ENCODE measurements at places on chromosomes 3 and 15.

- DNase-seq = no peak
Observed at GRCh38 chr3:138036572-138036971, 26.6 kb downstream of the CLDN18 start.

DNA sequence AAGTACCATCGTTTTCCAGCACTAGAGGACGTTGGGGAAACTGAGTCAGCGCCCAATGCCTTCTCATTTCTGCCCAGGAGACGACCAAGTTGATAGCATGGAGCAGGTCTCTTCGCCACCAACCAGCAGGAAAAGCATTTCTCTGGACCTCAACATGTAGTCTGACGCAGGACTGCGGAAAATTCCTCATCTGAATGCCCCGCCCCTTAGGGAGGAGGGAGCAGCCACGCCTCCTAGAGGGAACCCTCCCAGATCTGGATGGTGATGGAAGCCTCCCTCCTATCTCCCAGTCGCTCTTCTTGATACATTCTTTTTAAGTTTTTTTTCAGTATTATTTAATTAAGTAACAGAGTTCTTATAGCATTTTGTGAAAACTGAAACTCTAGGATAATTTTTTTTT, 17.4 kb upstream of the MINDY4B start:
- DNase-seq = no peak

DNA sequence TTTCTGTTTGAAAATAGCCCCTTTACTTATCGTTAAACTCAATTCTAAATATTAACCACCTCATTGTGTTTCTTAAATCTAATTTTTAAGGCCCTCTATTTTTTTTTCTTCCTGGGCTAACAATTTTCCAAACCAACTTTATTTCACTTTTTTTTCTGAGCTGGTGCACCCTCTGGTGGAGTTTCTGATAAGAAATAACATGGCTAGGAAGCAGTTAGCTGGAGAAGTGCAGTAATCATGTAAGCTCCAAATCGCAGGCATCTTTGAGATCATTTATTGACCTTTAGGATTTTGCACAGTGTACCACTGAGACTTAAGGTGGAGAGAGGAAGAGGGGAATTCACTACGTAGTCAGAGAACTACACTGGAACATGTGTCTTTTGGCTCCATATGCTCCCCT, 6.4 kb downstream of the TMEM207 start:
- DNase-seq = no peak

DNA sequence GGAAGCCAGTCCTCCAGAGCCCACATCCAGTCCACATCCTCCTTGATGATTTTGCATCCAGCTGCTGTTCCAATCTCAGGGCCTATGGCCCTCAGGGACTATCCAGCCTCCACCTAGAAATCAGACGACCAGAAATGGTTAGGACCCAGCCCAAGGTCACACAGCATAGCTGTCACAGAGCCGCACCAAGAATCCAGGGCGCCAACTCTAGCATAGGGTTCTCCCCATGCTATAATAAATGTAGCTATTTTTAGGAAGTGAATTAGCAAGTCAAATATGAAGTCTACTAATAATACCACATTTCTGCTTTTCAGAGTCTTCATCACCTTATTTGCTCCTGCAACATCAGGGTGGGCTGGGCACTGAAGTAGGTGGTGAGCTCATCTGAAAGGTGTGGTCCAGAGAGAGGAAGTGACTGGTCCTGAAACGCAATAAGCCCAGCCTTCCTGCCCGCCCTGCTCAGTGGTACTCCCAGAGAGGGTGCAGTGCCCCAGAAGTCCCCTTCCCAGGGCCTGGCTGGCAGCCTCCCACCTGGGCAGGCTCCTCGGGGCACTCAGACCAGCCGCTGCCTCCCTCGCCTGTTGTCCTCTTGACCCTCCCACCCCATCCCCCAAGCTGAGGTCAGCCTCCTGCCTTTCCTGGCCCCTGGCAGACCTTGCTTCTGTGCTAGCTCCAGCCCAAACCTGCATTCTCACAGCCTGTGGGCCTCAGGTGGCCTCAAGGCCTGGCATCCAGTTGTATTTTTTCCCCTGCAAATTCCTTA, 17.6 kb upstream of the CYP11A1 start:
- DNase-seq = no peak

DNA sequence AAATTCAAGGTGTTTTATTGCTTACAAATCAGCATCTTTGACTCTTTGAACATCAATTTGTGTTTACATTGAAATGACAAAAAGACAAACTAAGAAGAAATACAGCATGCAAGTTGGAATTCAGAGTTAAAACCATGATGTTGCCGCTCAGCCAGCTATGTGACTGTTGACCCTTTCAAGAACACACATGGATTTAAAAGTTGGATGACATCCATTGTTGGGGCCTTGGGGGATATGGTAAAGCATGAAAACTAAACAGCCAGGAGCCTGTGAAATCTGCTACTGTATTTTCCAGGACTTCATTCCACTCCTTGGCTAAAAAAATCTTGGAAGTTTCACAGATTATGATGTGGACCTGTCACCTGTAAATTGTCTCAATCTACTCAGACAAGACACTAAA, 4.6 kb downstream of the P2RY1 start:
- no peak for DNase-seq

DNA sequence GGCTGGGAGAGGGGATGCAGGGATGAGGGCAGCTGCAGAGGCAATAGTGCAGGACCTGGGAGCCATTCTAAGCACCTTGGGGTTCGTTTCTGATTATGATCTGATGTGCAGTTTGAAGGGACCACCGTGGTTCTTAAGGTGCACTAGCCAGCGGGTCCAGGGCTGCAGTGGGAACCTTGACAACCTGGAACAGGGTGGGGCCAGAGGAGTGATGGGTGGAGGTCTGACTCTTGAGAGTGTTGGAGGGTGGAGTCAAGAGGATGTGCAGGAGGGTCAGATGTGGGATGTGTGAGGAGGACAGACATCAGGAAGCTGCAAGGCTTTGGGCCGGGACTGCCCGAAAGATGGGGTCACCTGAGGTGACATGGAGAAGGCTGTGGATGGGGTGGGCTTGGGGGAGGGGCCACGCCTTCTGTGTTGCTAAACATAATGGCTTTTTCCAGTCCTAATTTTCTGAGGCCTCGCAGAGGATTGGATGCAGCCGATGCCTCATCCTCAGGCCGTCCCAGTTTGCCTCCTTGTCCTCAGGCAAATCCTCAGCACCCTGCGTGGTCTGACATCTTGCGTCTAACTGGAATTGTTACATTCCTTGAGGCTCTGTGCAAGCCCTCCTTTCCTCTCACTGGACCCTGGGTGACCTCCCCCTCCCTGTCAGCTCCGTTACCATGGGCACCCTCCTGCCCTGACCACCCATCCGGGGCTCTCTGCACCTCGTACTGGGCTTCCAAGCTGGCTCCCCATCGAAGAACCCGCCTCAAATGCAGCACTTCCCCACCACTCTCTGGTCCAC, 61.4 kb upstream of the TRPM1 start:
- DNase-seq = no peak

DNA sequence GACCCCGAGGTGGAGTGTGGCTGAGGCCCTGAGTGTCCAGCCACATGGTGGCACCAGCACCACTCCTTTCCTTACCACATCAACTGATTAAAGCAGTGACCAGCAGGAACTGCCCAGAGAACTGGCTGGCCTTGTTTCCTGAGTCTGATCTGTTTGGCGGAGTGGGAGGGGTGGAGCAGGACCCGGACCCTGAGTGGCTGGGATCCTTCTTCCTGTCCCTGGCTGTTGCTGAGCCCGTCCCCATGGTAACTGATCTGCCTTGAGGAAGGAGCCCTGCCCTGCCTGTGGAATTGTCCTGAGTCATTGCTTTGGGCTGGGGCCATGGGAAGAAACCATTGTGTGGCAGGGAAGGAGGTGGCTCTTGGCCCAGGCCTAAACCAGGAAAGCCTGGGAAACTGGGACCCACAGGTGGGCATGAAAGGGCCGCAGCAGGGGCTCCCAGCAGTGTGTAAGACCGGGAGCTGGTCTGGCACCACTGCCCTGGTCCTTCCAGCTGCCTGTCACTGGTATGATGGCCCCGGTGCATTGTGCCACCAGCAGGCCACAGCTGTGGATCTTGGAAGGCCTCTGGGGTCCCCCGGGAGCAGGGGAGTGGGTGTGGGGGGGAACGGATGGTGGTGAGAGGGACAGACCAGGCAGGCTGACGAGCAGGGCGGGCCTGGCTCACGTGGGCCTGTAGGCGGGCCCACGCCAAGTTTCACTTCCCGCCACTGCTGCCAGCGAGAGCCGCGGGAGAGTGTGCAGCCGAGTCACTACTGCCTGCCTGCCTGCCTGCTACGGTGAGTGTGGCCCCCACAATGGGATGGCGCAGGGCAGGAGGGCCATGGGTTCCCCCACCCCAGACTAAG, 19.2 kb downstream of the ATRIP start:
- peak; percentile 95 for DNase-seq

DNA sequence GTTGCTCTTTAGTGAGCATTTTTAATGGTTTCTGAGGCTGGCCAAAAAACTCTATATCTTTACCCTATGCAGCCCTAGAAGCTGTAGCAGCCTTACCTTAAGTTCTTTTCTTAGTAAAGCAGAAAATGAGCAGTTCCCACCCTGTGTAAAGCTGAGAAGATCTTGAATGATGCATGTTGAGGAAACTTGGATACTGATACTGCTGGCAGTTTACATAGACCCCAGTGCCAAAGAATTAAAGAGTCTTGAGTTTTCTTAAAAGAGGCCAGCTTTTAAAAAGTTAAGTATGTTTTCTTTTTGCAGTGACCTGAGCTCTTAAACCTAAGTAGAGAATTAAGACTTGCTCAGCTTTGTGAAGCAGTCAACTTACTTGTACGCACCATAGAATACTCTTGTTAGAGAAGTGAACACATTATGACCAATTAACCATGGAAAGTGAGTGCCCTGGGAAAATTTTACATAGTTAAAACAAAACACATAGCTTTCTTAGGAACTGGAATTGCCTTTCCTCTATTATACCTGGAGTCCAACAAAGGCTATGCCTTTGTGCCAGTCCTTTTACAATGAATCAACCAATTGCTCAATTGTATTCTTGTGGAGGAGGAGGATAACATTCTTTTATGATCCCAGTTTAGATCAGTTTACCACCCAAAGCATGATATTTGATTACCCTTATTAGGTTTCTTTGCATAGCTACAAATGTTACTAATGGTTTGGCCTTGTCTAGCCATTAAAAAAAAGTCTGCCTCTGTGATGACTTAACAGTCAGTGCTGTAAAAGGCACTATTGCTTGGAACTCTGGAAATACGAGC, 28.4 kb downstream of the PLS1 start:
- DNase-seq = no peak

DNA sequence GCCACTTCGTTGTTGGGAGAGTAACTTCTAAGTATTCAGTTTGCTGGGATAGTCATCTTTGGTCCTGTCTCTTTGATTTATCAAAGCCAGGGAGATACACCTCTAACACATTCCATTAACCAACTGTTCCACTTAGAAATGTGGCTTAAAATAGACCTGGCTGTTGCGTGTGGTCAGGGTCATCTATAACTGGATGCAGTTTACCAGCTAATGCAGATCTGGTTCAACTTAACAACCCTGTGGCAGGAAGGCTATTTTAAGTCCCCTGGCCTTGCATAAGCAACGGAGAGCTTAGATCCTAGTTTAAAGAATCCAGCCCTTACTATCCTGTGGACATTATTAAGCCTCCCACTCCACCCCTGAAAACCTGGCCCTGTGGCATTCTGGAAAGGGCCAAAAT, 28.1 kb upstream of the CAPN3 start:
- no peak for DNase-seq

GRCh38 chr3:122146466-122146865, 37.0 kb upstream of the CASR start:
- no peak for DNase-seq

DNA sequence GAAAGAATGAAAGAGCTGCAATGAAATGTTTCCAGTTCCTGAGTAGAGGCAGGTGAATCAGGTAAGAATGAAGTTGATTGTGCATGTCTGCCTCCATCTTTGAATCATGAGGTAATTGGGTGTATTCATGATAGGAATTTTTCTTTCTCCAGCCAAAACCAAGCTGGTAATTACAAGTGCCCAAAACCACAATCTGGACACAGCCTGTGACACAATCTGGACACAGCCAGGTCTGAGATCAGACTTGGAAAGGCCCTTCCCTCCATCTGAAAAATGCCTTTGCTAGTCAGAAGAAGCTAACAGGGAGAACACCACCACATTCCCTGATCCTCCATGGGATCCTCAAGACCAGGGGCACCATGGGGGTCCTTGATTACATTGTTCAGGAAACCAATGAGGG, 338.5 kb upstream of the THBS1 start:
- no peak for DNase-seq

DNA sequence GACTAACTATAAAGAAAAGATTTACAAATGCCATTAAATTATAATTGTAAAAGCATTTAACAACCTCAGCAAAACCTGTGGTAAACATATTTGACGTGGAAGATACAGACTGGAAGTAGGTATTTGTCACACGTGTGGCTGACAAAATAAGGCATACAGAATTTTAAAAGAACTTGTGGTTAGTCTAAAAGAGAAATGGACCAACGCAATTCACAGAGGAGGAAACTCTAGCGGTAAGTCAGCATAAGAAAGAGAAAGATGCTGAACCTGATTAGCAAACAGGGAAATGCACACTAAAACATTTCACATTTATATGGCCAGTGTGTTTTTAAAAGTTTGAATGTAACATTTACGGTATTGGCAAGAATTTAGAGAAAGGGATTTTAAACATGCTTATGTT, 35.3 kb downstream of the KCNH8 start:
- no peak for DNase-seq

DNA sequence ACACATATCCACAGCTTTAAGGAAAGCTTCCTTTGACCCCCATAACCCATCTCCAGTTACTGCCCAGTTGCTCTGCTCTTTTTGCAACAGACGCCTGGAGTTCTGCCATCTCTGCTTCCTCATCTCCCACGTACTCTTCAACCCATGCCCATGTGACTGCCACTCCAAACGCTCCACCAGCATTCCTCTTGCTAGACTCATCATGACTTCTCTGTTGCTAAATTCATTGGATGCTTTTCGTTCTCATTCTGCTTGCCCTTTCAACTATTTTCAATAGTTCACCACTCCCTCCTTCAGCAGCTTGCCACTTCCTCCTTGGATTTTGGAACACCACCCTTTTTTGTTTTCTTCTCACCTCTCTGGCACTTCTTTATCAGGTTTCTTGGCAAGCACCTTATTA, 2.7 kb upstream of the KNSTRN start:
- peak; percentile 45 for DNase-seq

DNA sequence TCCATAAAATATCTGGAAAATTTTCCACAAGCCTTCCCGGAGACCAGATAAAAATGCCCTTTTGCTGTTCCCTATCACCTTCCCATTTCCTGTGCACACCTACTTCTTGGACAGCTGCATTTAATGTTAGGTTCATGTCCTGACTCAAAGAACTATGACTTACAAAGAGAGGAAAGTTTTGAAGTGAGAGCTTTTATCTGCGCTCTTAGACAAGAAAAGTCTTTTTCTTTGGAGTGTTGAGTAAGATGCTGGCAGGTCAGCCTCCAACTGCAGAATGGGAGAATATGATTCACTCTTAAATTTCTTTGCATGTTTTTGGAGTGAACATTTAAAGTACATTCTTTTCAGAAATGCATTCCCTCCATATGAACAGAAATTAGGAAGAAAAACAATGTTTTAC, 147.3 kb upstream of the DPH6 start:
- DNase-seq = no peak

- no peak for DNase-seq
Observed at GRCh38 chr3:150391161-150391560, 16.9 kb upstream of the TSC22D2 start.

- no peak for DNase-seq
Observed at GRCh38 chr15:39788800-39789565, 6.3 kb upstream of the FSIP1 start.
